Endothelial cell of umbilical vein (primary cell): ENCODE measurements at places on chromosomes 1 and 21.
A peak's percentile ranks its signal among the peaks of the same experiment; 100 is the strongest.

DNA sequence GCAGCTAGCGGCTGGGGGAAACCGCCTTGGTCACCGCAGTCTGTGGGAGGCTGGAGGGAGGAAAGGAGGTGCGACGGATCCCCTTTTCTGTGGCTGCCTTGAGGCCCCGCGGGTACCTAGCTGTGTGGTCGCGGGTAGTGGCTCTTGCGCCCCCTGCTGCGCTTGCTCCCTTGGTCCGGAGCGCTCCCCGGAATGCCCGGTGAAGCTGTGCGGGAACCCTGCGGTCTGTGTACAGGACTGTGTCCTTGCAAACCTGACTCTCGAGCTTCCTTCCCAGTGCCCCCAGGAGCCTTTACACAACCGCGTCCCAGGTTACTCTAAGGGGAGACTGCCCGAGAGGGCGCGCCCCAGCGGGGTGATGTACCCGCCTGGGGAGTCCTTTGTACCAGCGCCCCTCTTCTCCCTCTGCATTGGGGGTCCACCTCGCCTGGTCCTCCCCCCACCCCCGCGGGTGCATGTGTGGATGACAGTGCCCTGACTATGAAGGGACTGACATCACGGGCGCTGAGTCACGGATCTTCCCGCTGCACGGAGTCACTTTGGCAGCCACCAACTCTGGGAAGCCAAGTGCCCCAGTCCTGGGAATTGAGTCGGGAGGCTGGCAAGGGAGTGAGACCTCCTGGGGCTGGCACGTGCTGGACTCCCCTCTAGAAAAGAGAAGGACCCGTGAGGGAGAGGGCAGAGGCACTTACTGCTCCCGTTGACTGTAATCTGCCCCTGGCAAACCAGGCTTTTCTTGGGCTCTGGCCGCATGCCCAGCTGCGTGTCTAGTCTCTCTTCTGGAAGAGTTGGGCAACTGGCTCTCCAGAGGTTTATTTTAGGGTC is 816 bp downstream of the IL6R start:
- peaks cover 12% of the 10 kb centered on the region for H3K4me1 ChIP-seq
- no peak overlapping the region for H3K27ac ChIP-seq
- peak; percentile 69 for DNase-seq
- peak overlapping the region; percentile 49 for H3K4me3 ChIP-seq

DNA sequence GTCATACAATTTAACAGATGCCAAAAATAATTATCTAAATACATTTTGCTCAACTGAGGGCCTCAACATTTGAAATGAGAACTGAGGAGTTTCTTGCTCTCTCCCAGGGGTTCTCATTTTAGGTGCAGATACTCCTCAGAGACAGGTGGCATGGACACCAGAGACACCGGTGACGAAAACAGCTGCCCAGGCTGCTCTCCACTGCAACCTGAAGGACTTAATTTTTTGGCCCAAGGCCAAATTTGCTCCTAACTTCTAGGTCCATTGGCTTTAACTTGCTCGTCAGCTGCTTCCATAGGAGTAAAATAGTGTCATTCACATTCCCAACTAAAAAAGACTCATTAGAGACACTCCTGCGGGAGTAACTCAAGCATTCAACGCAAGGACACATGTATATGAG is 87.0 kb downstream of the NRIP1 start:
- no peaks in the 10 kb centered on the region for H3K27me3 ChIP-seq
- no peak overlapping the region for H3K27ac ChIP-seq
- no peaks in the 10 kb centered on the region for H3K36me3 ChIP-seq
- H3K4me1 ChIP-seq = no peaks in the 10 kb centered on the region

GRCh38 chr21:42735944-42736343 is 82.5 kb downstream of the PDE9A start:
- H3K27me3 ChIP-seq = peaks cover 3% of the 10 kb centered on the region
- no peaks in the 10 kb centered on the region for H3K36me3 ChIP-seq
- H3K27ac ChIP-seq = no peak overlapping the region
- no peak for DNase-seq
- no peak overlapping the region for H3K4me3 ChIP-seq

DNA sequence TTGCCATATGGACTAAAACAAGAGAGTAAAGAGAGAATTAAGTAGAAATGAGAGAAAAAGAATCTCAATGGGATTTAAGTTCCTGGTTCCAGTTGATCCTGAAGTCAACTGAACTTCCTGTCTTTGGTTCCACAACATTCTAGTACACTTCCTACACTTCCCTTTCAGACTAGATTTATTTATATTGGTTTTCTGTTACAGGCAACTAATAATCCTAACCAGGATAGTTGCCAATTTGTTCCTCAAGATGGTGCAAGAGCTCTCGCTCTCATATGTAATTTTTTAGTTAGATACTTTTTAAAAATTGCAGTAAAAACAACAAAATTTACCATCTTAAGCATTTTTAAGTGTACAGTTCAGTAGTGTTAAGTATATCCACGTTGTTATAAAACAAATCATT is 28.8 kb upstream of the TRIM45 start:
- H3K27ac ChIP-seq = no peak overlapping the region
- H3K36me3 ChIP-seq = no peaks in the 10 kb centered on the region
- no peaks in the 10 kb centered on the region for H3K27me3 ChIP-seq
- no peak overlapping the region for H3K4me3 ChIP-seq
- H3K4me1 ChIP-seq = no peaks in the 10 kb centered on the region
- peak; percentile 4 for DNase-seq

DNA sequence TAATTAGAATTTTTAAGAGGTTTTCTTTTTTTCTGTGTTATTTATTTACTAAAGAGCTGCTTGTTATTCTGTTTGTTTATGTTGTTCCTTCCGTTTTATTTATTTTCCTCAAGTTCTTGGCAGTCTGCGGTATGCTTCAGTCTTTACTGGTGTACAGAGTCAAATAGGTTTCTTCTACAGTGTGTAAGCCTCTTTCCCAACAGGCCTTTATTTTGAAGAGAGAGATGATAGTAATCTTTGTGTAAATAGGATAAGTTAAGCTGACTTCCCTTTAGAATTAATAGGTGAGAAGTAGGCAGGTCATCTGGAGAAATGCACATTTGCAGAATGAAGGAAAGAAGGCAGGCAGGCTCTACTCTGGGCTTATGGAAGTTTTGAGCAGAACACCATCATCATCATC is 23.8 kb downstream of the MAST2 start:
- no peaks in the 10 kb centered on the region for H3K27me3 ChIP-seq
- no peaks in the 10 kb centered on the region for H3K4me1 ChIP-seq
- no peak overlapping the region for H3K27ac ChIP-seq
- H3K36me3 ChIP-seq = no peaks in the 10 kb centered on the region
- DNase-seq = no peak

DNA sequence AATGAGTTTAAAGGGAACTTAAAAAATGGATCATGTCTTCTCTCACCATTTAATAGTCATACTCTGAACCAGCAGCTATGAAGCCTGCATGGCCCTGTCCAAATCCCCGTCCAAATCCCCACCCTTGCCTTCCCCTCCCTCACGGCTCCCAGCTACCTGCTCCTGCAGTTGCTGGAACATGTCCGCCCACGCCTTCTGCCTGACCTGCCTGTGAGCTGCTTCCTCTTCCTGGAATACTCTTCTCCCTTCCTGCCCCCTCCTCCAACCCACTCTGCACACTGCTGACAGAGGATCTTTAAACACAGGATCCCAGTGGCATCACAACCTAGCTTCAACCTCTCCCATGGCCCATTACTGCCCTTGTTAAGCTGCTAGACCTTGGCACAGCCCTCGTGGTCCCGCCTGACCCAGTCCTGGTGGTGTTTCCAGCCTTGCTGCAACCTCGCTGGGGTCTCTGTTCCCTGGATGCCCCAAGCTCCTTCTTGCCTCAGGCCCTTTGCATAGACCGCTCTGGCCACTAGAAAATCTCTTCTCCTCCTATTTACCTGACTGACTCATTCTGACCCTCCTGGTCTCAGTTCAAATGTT is 118.3 kb downstream of the PTPRU start:
- no peak overlapping the region for H3K27ac ChIP-seq
- DNase-seq = no peak
- H3K36me3 ChIP-seq = no peaks in the 10 kb centered on the region
- no peak overlapping the region for H3K4me3 ChIP-seq

GRCh38 chr1:202046227-202046626 is 35.8 kb downstream of the ELF3 start:
- H3K4me3 ChIP-seq = no peak overlapping the region
- no peak for DNase-seq
- no peaks in the 10 kb centered on the region for H3K36me3 ChIP-seq
- H3K27me3 ChIP-seq = peaks cover 2% of the 10 kb centered on the region
- no peak overlapping the region for H3K27ac ChIP-seq
- no peaks in the 10 kb centered on the region for H3K4me1 ChIP-seq

DNA sequence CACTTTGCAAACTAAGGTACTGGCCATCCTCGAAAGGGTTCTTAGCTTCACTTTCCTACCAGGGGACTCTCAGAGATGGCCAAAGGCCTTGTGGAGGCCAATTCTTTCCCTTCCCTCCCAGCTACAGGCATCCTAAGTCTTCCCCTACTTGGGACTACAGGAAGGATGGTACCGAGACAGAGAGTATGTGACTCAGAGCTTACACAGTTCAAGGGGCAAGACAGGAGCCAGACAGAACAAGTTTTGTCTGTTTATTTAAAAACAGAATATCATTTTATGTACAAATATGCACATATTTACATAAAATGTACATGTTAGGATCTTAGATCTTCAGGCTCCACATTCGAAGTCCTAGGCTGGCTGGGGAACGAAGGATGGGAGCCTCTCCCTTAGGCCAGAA is 1.1 kb upstream of the ARHGAP30 start:
- no peak overlapping the region for H3K27ac ChIP-seq
- no peaks in the 10 kb centered on the region for H3K36me3 ChIP-seq
- DNase-seq = no peak
- H3K27me3 ChIP-seq = no peaks in the 10 kb centered on the region

- no peak overlapping the region for H3K27ac ChIP-seq
- no peaks in the 10 kb centered on the region for H3K27me3 ChIP-seq
- H3K4me1 ChIP-seq = no peaks in the 10 kb centered on the region
- DNase-seq = no peak
- H3K4me3 ChIP-seq = no peak overlapping the region
- no peaks in the 10 kb centered on the region for H3K36me3 ChIP-seq
Observed at GRCh38 chr1:173095632-173096031, 44.9 kb upstream of the TNFSF18 start.

DNA sequence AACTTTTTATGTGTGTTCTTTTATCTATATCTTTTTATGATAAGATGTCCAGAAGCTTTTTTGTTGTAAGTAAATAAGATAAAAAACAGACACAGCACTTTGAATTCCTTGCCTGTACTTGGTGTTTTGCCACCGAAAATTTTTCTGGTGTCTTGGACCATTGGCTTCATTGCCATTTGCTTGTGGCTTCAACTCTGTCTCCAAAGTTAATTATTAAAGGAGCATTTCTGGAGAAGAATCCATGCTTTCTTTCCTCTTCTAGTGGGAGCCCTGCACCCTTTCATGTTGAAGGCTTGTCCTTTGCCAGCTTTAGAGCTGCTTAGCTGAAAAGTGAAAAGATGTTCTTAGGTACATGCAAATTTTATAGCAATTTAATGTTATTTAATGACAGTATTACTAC is 112.2 kb downstream of the DYRK1A start:
- no peak overlapping the region for H3K27ac ChIP-seq
- H3K4me3 ChIP-seq = no peak overlapping the region
- H3K4me1 ChIP-seq = peaks cover 4% of the 10 kb centered on the region

DNA sequence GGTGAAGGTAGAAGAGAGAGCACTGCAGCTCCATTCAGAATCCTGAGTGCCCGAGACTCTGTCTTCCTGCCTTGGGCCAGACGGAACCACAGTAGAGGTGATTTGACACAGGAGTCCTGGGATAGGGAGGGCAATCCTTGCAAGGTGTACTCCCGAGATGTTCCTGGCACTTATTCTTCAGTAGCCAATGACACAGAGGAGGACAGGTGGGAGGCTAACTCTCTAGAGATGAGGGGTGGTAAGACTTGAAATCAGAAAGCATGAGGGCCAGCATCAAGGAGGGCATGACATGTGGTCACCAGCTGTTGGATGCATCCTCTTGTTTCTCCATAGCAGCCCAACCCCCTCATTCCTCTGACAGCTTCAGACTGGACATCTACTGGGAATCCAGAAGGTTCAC is 56.3 kb downstream of the CSMD2 start:
- no peaks in the 10 kb centered on the region for H3K4me1 ChIP-seq
- H3K36me3 ChIP-seq = no peaks in the 10 kb centered on the region
- no peaks in the 10 kb centered on the region for H3K27me3 ChIP-seq
- H3K27ac ChIP-seq = no peak overlapping the region

- H3K36me3 ChIP-seq = no peaks in the 10 kb centered on the region
- no peaks in the 10 kb centered on the region for H3K4me1 ChIP-seq
- H3K4me3 ChIP-seq = no peak overlapping the region
- DNase-seq = no peak
- no peaks in the 10 kb centered on the region for H3K27me3 ChIP-seq
Observed at GRCh38 chr1:70485624-70486023, 74.6 kb downstream of the CTH start.

DNA sequence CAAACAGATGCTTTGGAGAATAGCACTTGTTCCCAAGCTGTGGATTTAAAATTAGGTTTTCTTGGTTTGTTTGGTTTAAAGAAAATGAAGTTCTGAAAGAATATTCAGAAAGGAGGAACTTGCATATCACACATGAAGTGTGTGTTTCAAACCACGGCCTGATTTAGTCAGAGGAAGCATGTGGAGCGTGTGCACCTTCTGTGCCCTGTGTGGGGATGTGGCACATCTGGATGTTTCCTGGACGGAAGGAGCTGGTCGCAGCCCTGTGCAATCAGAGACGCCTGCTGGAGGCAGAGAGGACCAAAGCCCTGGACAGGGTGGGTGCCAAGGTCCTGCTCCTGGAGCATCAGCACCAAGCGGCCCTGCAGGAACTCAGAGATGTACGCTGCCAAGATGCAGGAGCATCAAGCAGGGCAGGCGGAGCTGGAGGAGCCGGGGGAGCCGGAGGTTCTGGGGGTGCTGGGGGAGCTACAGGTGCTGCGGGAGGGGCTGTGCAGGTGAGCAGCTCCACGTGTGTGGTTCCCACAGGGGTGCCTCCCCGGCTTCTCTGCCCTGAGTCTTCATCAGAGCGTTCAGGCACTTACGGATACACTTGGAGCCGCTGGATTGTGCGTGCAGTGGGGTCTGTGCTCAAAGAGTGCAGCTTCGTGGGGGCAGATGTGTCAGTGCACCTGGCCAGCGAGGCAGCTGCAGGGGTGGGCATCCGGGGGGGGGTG is 45.7 kb downstream of the PCNT start:
- H3K36me3 ChIP-seq = peaks cover 4% of the 10 kb centered on the region
- no peaks in the 10 kb centered on the region for H3K27me3 ChIP-seq
- H3K27ac ChIP-seq = no peak overlapping the region
- DNase-seq = no peak
- no peaks in the 10 kb centered on the region for H3K4me1 ChIP-seq
- no peak overlapping the region for H3K4me3 ChIP-seq

DNA sequence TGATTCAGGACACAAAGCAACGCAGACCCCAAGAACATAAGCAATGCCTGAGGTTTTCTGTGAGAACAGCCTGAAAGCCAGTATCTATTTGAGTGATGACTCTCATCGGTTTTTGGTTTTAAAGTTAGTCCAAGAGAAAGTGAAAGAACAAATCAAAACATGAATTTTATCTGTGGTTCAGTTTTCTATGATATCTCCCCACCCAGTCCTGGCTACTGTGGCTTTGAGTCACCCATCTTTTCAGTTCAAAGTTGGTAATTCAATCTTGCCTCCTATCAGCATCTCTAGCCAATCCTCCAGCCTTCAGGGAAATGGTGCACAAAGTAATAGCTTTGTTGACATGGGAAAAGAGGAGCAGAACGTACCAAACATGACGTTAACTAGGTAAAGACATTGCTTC is 40.5 kb upstream of the KRTAP19-8 start:
- H3K4me3 ChIP-seq = no peak overlapping the region
- no peaks in the 10 kb centered on the region for H3K27me3 ChIP-seq
- no peak for DNase-seq

GRCh38 chr1:160167580-160167979 is 16.2 kb downstream of the ATP1A4 start:
- no peak overlapping the region for H3K4me3 ChIP-seq
- DNase-seq = no peak
- H3K36me3 ChIP-seq = no peaks in the 10 kb centered on the region
- peaks cover 9% of the 10 kb centered on the region for H3K27me3 ChIP-seq
